Stimulated activated CD8-positive, alpha-beta memory T cell treated with anti-CD3 and anti-CD28 coated beads, Interleukin-7, amount 100 ng/mL, for 4 hours (primary cell): ENCODE measurements at places on chromosomes 4 and X.

DNA sequence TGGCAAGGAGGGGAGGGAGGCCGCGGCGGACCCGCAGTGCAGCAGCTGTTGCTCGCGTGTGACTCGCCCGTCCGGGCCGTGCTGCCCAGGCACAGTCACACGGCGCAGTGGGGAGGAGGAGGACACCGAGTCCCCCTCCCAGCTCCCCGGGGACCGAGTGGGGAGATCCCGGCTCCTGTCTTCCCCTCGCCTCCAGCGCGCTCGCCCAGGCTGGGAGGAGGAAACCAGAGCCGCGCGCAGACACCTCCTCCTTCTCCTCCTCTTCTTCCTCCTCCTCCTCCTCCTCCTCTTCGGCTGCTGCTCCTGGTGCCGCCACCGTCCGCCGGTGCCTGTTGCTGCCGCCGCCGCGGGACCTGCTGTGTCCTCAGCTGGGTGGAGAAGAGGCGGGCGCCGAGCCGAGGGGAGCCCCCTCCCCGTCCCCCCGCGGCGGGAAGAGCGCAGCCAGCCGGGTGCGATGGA is at the start of gene TBC1D1:
Gene TBC1D1 (plus strand): TSS at position 284 of the 459 bp plus-strand sequence. CDS start 11,012 bp downstream, outside the sequence.
- no peak for DNase-seq

- DNase-seq = no peak
These were observed 54.1 kb downstream of the RPS6KA3 start for GRCh38 chrX:20212486-20213089.

DNA sequence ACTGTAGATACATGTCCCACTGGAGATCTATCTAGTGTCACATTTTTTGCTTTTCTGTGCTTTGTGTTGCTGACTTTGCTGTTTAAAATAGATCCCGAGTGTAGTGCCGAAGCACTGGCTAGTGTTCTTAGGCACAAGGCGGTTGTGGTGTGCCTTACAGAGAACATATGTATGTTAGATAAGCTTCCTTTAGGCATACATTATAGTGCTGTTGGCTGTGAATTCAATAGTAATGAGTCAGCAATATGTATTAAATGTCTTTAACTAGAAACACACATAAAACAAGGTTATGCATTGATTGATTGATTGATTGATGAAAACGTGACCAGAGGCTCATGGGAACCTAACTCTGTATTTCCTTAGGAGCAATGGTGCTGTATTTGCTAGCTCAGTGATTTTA is 56.2 kb downstream of the COX7B2 start:
- DNase-seq = no peak

GRCh38 chr4:749698-750666 is 44.4 kb downstream of the PCGF3 start:
- no peak for DNase-seq

DNA sequence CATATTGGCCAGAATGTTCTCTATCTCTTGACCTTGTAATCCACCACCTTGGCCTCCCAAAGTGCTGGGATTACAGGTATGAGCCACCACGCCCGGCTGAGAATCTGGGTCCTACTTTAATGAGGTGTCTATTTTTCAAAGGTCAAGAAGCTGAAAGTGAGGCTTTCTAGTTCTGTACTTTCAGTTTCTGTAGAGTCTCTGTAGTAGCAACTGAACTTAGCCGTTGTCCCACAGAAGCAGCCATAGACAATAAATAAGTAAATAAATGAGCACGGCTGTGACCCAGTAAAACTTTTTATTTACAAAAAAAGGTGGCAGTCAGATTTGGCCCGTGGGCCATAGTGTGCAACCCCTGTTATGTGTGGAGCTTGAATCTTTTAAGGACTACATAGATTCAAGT is 92.0 kb downstream of the FNIP2 start:
- DNase-seq = no peak

GRCh38 chr4:185335579-185335978 is 60.1 kb downstream of the LRP2BP start:
- DNase-seq = no peak

DNA sequence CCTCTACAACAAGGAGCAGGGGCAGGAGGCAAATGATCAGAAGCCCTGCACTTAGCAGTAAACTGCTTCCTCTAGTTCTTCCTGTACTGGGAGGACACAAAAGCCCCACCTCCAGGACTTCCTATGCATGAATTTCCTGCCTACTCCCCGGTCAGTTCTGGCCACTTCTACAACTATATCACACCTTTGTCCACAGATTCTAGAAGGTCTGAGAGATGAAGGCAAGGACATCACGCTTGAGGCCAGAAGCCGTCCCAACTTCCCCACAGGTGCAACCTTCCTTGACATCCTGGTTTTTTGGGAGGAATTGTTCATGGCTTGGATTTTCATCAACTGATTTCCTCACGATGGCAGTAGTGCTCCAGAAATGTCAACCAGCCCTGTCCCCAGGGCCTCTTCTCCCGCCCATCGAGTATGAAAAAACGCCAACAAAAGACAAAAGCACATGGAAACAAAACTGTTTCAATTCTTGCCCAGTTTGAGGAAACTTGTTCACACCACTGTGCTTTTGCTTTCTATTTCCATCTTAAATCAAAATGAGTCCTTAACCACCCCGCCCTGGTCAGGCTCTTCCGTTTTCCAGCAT is 206.5 kb upstream of the STK26 start:
- DNase-seq = peak; percentile 36

DNA sequence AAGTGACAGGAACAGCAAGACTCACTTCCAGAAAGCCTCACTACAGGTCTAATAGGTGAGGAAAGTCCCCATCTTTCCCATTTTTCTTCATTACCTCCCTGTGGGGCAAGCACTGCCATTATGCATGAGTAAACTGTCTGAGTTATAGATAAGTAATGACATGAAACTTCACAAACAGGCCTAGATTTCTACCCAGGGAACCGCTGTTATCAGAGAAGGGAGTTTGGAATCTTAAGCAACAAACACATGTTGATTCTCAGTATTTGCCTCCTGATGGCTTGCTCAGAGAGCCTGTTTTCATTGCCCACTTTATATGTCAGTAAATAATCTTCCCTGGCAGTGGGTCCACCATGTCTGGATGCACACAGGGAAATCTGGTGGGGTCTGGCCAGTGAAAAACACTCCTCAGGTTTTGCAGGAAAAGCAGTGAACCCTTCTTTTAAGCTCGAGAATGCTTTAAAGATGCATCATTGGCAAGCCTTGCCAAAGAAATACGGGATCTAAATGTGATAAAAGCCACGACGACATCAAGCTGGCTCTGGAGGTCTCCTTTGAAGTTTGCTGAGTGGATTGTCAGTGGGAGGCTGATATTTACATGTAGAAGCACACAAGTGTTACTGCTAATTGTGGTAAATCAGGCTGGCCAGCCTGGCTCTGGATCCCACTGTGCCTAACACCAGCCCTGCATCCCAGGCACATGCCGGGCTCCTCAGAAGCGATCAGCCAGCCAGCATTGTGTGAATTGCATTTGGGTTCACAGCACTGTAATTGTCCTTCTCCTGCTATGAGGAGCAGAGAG is 25.2 kb downstream of the PDGFRA start:
- no peak for DNase-seq

DNA sequence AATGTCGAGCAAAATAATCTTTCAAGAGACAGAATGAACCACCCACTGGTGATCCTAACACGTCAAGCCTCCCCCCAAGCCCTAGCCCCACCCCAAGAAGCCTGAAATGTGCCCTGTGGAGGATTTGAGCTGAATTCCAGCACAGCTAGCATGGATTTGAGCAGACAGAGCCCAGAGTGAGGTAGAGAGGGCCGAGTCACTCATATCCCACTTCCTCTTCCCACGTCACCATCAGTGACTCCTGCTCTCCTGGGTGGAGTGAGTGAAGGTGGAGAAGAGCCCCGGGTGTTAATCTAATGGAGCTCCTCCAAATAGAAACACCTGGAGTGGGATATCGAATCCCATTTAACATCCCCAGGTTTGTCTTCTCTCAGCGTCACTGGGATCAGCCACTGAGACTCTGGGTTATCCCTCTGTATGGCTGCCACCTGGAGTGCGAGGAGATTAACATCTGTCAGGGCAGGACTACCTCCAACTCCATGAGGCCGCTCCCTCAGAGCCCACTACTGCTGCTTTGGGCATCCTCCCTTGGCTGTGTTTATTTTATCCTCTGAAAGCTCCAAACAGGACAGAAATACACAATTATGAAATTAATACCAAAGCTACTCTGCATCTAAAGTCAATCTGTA is 136.6 kb downstream of the NWD2 start:
- DNase-seq = no peak

- no peak for DNase-seq
These were observed 60.9 kb upstream of the SMAD1 start for GRCh38 chr4:145420595-145421214.

DNA sequence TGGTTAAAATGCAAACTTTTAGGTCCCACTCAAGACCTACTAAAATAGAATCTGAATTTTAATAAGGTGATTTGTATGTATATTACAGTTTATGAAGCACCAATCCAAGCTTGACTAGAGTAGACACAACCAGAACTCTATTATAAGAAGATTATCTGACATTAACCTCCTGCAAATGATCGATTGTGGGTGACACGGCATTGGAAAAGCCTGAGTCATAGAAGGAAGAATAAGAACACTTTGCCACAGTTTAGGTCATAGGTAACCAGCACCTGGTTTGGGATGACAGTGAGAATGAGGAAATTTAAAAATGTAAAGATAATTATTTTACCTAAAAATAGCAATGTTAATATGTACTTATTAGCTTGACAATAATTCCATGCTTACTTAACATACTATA is 15.2 kb downstream of the PDGFC start:
- no peak for DNase-seq

GRCh38 chr4:176437756-176438155 is 118.0 kb downstream of the SPCS3 start:
- no peak for DNase-seq

DNA sequence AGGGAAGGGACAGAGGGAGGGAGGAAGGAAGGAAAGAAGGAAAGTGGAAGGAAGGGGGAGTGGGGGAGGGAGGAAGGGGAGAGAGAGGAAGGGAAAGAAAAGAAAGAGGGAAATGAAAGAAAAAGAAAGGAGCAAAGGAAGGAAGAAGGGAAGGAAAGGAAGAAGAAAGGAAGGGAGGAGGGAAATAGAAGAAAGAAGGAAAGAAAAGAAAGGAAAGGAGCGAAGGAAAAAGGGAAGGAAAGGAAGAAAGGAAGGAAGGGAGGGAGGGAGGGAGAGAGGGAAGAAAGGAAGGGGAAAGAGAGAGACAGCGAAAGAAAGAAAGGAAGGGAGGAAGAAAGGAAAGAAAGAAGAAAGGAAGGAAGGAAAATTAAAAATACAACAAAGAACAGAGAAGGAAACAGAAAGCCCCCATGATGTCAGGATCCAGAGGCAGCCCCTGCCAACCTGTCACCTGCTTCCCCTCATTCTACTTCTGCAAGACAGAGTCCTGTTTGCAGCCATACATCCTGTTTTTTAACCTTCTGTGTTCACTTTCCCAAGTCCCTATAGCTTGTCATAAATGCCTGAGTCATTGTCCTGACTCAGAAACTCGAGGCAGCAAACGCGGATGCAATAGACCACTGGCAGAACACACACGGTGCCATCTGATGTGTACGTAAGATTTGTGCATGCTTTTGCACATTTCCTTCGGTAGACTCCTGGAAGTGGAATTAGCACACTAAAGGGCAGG is 77.0 kb upstream of the C4orf50 start:
- no peak for DNase-seq

DNA sequence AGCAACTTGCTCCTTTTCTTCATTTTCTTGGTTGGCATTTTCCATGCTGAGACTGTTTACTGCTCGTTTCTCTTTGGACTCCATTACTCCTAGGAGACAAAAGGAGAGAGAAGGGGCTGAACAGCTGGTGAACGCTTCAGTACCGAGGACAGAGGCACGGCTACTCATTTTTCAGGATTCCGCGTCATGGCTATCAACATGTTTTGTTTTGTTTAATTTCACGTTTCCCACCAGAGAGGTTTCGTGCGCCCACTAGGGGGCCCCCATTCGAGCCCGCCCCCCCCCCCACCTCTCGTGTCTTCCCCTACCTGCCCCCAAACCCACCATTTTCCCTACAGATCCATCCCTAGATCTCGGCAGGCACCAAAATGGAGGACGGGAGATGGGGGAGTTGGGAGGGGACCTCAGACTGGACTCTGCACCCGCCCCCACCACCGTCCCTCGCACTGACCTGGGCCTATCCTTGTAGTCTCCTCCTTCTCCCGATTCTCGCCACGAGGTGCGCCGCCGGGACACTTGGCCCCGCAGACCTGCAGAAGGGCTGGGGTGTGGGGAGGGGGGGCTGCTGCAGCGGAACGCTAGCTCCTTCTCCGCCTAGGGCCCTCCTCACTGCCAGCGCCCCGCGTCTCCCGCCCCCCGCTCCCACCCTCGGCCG is 653 bp downstream of the BEX1 start:
- no peak for DNase-seq

DNA sequence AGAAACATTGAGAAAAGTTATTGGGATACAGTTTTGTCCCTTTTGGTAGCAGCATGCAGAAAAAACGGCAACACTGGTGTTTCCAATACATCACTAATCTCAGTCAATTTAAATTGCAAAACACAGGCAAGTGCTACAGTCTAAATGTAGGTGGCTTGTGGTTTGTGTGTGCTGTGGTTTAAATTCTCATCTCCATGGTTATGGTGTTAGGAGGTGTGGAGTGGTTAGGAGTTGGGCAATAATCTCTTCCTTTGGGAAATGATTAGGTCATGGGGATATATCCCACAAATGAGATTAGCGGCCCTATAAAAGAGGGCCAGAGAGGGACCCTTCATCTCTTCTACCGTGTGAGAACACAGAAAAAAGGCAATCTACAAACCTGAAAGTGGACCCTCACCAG is 1344.3 kb downstream of the ADGRL3 start:
- no peak for DNase-seq

DNA sequence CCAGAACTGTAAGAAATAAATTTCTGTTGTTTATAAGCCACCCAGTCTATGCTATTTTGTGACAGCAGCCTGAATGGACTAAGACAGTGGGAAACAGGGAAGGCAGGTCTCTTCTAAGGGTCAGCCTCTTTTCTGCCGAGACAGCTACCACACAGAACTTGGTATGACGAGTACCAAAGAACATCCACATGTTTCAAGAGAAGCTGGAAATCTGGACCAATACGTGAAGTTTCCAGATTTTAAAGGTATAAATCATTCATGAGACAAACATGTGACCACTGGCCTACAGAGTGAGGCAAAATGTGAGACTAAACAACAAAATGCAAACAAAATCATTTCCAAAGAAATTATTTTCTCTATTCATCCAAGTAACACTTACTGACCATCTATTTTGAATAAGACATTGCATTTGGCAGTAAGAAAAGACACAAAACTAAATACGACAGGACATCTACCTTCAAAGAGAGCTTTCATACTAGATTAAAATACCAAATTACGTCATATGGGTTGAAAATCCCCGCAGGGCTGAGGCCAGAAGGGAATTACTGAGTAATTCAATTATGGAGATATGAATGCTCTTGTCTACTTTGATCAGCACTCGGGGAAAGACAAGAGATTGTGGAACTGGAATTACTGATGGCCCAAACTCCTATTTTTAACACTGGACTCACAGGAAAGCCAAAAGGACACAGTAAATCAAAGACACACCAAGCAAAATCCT is 7.2 kb downstream of the SCARB2 start:
- DNase-seq = no peak

- DNase-seq = no peak
These were observed 24.3 kb downstream of the HMX1 start for GRCh38 chr4:8847331-8847730.

GRCh38 chr4:141350122-141350905 is 129.6 kb downstream of the ZNF330 start:
- DNase-seq = no peak
